ENCODE measurements at places on chromosomes 13 and 19.
A peak's percentile ranks its signal among the peaks of the same experiment; 100 is the strongest.

DNA sequence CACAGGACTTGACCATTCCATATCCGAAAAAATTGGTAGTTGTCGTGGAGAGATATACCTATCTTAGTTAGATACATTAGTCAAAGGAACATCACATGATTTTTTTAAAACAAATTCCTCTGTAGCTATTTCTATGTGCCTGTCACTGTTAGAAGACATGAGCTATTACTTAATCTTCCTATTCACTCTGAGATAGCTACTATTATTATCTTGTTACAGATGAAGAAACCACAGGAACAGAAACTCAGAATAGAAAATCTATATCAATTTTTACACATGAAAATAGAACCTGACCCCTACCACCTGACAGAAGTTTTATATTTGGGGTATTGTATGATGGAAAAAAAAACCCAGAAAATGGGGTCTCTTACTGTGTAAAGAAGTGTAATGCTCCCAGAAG, 68.9 kb upstream of the TDRD3 start:
- no peaks in the 10 kb centered on the region for H3K27me3 ChIP-seq
- DNase-seq, result no peak
- H3K36me3 ChIP-seq, result no peaks in the 10 kb centered on the region
- peaks cover 5% of the 10 kb centered on the region for H3K4me1 ChIP-seq
- H3K27ac ChIP-seq, result peak overlapping the region; percentile 52

GRCh38 chr19:7492142-7492541, 3.3 kb upstream of the PEX11G start:
- DNase-seq, result no peak
- H3K27ac ChIP-seq, result no peak overlapping the region
- H3K27me3 ChIP-seq, result no peaks in the 10 kb centered on the region
- H3K4me3 ChIP-seq, result no peak overlapping the region
- no peaks in the 10 kb centered on the region for H3K36me3 ChIP-seq

GRCh38 chr13:102323012-102323411, 78.8 kb downstream of the FGF14 start:
- no peaks in the 10 kb centered on the region for H3K4me1 ChIP-seq
- DNase-seq, result no peak
- H3K36me3 ChIP-seq, result no peaks in the 10 kb centered on the region
- H3K27me3 ChIP-seq, result no peaks in the 10 kb centered on the region
- no peak overlapping the region for H3K4me3 ChIP-seq

DNA sequence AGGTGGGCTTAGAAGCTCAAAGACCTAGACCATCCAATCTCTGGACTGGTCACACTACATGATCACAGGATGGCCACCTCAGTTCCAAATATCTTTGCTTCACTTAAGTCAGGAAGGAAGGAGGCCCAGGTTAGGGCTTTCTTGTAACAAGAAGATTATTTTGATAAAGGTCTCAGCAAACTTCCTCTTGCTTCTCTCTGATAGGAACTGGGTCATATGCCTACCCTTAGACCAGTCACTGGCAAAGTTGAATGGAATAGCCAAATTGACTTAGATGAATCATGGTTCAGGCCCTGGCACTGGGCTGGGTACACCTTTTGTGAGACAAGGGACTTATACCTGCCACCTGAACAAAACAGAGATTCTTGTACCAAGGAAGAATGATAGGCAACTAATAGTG, 11.0 kb downstream of the FRY start:
- no peaks in the 10 kb centered on the region for H3K27me3 ChIP-seq
- no peak for DNase-seq
- no peak overlapping the region for H3K4me3 ChIP-seq
- H3K27ac ChIP-seq, result no peak overlapping the region
- no peaks in the 10 kb centered on the region for H3K36me3 ChIP-seq
- H3K4me1 ChIP-seq, result no peaks in the 10 kb centered on the region

DNA sequence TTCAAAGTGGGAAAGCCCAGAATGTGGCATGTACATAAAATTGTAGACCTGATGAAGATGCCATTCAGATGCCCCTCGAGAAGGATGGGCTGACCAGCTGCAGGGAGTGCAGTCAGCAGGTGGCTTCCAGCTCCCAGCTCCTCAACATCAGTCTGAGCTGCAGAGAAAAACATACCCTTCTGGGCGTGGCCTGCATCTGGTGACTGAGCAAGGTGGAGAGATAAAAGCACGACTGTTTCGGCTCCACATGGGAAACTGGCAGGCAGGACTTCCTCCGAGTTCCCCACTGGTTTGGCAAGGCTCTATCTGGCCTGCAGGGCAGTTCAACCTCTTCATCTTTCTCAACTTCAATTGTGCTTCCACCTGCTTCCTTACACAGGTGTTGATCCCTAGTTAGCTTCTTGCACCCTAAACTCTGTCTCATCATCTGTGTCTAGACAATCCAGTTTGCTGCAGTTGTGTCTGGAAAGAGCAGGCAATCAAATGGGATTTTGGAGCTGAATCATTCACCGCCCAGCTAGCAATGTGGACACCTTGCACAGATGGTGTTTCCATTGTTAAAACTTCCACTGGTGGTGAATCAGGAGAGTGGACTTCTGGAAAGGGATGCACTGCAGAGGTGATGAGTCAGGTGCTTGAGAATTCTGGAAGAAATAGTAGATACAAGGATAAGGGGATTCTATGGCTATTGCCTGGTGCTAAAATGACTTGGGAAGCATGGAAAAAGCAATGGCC, 56.8 kb downstream of the POLR1D start:
- H3K27me3 ChIP-seq, result no peaks in the 10 kb centered on the region
- H3K4me1 ChIP-seq, result no peaks in the 10 kb centered on the region
- no peak for DNase-seq
- H3K4me3 ChIP-seq, result no peak overlapping the region
- no peak overlapping the region for H3K27ac ChIP-seq

GRCh38 chr19:23310729-23311211, 60.6 kb upstream of the ZNF724 start:
- no peak for DNase-seq
- H3K27me3 ChIP-seq, result no peaks in the 10 kb centered on the region
- H3K4me1 ChIP-seq, result no peaks in the 10 kb centered on the region
- no peaks in the 10 kb centered on the region for H3K36me3 ChIP-seq
- no peak overlapping the region for H3K27ac ChIP-seq
